Stimulated activated CD8-positive, alpha-beta memory T cell treated with anti-CD3 and anti-CD28 coated beads, Interleukin-4, amount 100 ng/mL, for 4 hours (primary cell): ENCODE measurements at places on chromosomes 4 and X.

GRCh38 chrX:121307449-121307848, 260.0 kb downstream of the GLUD2 start:
- no peak for DNase-seq

DNA sequence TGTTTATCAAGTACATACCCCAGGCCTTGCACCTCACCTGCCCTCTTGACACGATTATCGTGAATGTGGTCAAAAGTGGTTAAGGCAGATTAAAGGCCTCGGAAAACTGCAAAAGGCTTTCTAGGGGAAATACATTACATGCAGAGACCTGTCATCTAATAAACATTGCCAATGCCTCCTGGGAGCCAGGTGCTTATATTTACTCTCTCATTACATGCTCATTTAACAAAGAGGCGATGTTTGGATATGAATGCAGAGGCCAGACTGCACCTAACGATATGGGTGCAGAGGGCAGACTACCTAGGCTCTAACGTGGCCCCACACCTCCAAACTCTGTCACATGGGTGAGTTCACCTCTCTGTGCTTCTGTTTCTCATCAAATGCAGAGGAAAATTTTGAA, 14.5 kb downstream of the CRMP1 start:
- DNase-seq, result no peak

DNA sequence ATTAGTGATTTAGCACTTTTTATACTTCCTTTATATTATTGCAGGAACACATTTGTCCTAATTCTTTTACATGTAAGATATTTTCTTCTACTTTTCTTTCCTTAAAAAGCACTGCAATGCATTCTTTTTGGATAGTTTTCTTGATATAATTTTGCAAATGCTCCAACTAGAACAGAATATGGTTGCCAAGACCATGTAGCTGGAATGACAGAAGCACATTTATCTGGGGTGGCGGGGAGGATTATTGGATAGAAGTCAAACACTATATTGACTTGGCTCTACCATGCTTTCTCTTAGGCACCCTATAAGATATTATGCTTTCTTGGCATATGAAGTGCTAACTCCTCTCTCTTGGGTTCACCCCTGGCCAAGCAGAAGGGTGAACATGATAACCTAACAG, 983.5 kb downstream of the FAT4 start:
- DNase-seq, result no peak

DNA sequence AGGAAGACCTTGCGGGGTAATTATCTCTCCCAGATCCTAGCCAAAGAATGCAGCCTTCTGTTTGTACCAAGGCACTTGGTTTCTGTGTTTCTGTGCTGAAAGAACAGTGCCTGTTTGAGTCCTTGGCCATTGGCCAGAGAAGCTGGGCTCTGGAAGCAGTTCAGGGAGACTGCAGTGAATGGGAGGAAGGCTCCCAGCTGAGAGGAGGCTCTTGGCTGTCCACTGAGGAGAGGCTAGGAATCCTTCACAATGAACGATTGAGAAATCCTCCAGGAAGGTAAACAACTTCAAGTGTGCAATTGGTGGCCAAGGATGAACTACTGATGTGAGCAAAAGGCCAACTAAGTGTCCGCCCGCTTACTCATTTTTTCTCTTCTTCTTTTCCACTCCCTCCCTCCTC, 61.3 kb downstream of the HS3ST1 start:
- DNase-seq, result no peak

DNA sequence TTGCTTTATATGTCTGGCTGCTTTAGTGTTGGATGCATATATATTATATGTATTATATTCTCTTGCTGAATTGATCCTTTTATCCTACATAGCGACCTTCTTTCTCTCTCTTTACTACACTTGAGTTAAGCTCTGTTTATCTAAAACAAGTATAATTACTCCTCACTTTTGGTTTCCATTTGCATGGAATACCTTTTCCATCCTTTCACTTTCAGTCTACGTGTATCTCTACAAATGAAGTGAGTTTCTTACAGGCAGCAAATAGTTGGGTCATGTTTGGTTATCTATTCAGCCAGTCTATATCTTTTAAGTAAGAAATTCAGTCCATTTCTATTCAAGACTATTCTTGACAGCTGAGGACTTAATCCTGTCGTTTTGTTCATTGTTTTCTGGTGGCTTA, 167.5 kb upstream of the USP38 start:
- DNase-seq, result no peak

DNA sequence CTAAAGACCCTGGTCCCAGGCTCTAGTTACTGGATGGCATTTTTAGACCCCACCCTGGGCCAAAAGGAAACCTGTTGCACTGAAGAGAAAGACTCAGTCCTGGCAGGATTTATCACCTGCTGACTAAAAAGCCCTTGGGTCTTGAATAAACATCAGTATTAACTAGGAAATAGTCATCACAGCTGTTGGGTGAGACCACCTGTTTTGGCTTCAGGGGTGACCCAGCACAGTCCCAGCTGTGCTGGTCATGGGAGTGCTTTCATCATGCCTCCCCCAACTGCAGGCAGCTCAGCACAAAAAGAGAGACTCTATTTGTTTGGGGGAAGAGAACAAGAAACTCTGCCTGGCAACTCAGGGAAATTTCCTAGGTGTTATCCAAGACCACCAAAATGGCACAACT, 903.2 kb downstream of the C4orf33 start:
- no peak for DNase-seq

DNA sequence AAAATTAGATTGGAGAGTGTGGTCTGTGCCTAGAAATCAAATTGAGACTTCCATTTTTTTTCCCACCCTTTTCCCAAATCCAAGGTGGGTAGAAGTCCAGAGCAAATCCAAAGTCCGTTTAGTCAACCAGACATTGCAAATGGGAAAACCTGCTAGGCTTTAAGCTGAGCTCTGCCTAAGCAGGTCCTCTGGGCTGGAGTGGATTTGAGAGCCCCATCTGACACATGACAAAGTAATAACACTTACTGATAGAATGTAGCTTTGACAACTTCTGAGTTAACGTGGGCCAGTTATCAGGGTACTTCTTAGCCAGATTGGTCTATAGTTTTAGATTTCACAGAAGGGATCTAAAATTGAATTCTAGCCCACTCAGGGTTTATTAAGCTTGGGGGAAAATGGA, 242.3 kb downstream of the GALNTL6 start:
- no peak for DNase-seq

DNA sequence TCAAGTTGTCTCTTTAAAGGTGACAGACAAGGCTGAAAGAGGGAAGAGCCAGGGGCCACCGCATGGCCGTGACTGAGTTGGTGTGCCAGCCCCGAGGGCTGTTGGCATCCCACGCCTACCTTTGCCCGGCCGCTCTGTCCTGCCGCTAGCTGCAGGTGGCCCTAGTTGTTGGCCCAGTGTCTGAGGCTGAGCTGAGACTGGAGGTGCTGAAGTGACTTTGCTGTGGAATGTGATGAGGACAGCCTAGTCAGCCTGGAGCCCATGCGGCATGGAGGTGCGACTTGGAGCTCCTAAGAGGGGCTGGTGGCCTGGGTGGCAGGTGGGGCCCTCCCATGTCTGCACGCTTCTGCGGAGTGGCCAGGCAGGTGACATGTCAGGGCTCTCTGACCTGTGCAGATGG, 6.6 kb downstream of the TADA2B start:
- no peak for DNase-seq

- no peak for DNase-seq
Measured at GRCh38 chrX:31480696-31481095, 408.9 kb upstream of the FTHL17 start.

DNA sequence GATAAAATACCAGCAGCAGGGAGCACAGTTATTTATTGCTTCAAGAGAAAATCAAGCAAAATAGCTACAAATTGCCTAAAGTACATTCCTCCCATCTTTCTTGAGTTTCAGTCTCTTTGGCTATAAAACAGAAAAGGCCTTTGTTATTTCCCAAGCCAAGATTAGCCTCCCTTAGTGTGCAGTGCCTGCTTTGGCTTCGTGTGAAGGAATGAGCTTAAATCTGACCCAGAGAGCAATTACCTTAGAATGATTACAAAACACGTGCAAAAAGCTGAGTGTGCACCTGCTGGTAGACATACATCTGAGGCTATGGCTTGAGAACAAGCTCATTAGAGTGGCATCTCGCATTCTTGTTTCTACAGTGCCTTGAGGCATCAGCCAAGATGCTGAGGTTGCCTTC, 250.8 kb downstream of the C4orf33 start:
- DNase-seq, result no peak
